ENCODE measurements at places on chromosomes 1 and 21.

GRCh38 chr1:40479156-40479555 is 2.1 kb downstream of the ZFP69 start:
- no peak for DNase-seq

GRCh38 chr1:207919523-207920170 is 8.7 kb upstream of the CD34 start:
- no peak for DNase-seq

GRCh38 chr1:117499071-117499470 is 106.8 kb upstream of the TENT5C start:
- no peak for DNase-seq

DNA sequence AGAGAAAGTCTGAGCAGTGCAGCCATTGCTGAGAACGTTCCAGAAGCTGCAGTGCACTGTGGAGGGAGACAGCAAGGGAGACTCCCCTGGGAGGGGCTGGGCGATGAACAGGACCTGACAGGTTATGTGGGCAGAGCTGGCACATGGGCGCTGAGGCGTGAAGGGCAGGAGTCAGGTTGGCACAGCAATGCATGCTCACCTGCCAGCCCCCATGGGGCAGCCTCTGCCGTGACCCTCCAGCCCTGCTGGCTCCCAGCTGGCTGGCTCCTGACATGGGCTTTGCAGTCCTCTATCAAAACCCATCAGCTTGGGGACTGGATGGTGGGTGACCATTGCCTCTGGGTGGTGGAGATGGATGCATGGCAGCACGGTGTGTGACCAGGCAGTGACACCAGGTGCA is 300.3 kb downstream of the CAMTA1 start:
- DNase-seq: no peak

DNA sequence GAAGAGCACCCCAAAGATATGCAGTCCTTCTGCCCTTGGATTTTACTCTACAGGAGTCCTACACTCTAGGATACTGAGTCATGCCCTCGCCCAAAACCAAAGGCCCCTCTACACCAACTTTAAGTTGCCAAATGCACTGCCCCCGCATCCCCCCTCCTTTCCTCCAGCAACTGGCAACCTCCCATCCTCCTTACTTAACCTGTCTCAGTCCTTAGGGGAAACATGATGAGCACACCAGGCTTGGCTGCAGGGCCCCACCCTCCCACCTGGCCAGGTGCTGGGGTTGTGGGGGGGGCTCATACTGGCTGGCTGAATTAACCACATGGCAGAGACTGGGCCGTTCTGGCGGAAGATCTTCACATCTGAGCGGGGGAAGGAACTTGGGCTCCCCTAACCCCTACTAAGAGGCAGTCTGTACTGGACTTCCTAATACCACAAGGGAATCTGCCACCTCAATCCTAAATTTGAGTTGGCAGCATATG is 1.2 kb downstream of the HDGF start:
- DNase-seq: peak; percentile 29

DNA sequence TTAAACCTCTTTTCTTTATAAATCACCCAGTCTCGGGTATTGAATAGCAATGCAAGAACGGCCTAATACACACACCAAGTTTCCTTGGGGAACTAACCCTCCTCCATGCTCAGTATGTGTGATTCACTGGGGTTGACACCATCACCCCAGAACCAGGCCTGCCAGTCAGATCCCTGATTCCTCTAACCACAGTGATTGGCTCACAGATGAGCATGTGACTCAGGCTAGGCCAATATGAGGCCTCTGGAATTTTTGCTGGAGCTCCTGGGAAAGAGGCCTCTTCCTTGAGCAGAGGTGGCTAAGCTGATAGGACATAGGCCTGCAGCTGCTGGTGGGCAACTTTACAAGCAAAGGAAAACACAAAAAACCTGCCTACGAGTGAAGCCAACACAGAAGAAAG is 74.7 kb upstream of the ZBTB40 start:
- DNase-seq: no peak

- no peak for DNase-seq
Measured at GRCh38 chr1:34709547-34709946, 45.3 kb upstream of the GJB5 start.

DNA sequence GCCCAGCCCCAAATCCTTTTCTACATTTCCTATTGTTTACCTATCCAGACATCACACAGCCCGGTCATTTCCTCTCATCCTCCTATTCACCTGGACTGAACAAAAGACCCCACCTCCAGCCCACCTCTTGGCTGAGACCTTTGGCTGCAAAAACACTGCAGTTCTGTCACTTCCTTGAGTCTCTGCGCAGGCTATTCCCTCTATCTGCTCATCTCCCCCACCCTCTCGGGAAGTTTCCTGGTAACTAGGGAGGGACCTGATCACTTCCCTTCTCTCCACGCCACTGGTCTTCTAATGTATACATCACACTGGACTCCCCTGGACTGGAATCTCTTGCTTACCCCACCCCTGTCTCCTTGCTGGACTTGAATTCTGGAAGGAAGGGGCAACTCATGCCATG is 5.3 kb downstream of the HTR1D start:
- no peak for DNase-seq

- no peak for DNase-seq
Measured at GRCh38 chr1:218527737-218528136, 182.6 kb downstream of the TGFB2 start.

DNA sequence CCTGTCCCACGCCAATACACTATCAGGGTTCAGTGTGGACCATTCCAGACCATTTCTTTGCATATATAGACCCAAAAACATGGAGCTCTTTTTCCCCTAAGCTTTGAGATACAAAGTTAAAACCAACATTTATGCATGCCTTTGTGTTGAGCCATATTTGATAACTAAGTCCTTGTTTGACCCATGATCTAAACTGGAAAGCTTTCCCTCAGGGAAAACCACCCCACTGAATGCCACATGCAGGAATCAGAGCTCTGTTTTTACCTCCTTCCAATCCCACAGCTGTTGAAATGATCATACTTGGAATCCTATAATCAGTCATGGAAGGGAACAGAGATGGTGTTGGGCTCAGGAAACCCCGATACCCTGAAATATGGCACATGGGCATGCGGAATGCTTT is 14.8 kb upstream of the SLC45A1 start:
- DNase-seq: no peak

GRCh38 chr1:203267912-203268311 is 37.4 kb upstream of the BTG2 start:
- DNase-seq: no peak

GRCh38 chr21:37463083-37463801 is 96.7 kb downstream of the DYRK1A start:
- no peak for DNase-seq

- DNase-seq: no peak
Measured at GRCh38 chr1:157139052-157139715, 989 bp upstream of the ETV3 start.

GRCh38 chr1:168736520-168736919 is 7.5 kb upstream of the DPT start:
- no peak for DNase-seq

DNA sequence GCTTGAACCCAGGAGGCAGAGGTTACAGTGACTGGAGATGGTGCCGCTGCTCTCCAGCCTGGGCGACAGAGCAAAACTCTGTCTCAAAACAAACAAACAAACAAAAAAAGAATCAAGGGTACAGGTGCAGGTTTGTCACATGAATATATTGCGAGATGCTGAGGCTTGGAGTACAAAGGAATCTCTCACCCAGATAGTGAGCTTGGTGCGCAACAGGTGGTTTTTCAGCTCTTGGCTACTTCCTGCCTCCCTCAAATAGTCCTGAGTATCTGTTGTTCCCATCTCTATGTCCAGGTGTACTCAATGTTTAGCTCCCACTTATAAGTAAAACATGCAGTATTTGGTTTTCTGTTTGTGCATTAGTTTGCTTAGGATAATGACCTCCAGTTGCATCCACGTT is 173.9 kb upstream of the CACYBP start:
- no peak for DNase-seq

DNA sequence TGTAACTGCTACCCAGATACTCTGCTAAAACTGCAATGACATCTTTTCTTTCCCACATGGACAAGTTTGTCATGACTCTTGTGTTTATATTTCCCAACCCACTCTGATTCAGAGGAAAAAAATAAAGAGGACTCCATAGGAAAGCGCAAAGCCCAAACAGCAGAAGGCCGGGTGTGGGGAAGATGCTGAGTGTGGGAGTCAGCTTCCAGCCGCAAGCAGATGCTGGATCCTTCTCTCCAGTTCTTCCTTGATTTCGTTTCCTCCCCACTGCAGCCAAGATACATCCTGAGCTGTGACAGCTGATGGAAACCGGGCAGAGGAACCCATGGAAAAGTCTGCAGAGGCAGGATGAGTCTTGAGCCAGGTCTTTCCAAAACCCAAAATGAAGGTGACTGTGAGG is 498.2 kb downstream of the PLPP3 start:
- no peak for DNase-seq

GRCh38 chr1:84969489-84970250 is 27.2 kb downstream of the MCOLN2 start:
- DNase-seq: no peak

DNA sequence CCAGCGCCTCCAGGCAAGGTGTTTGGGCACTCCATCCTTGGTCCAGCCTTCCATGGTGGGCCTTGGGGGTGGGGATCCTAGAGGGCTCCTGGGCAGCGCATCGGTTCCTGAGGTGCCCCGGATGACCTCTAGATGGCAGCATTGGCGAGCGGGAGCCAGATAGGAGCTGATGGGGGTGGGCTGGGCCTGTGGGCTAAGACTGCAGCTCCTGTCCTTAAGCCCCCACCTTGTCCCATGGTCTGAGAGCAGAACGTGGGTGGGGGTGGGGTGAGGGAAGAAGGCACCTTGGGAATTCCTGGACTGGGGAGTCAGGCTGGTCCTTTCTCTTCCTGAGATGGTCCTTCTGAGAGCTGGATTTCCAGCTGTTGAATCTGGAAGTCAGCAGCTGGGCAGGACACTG is 93.4 kb upstream of the CSF3R start:
- peak; percentile 30 for DNase-seq

GRCh38 chr1:101706366-101706765 is 290.4 kb downstream of the OLFM3 start:
- no peak for DNase-seq

GRCh38 chr1:169049258-169049938 is 57.1 kb upstream of the ATP1B1 start:
- no peak for DNase-seq

GRCh38 chr1:8540971-8541370 is 223.1 kb downstream of the SLC45A1 start:
- no peak for DNase-seq

- peak; percentile 87 for DNase-seq
Measured at GRCh38 chr1:226653311-226653921, 85.7 kb downstream of the ITPKB start.

DNA sequence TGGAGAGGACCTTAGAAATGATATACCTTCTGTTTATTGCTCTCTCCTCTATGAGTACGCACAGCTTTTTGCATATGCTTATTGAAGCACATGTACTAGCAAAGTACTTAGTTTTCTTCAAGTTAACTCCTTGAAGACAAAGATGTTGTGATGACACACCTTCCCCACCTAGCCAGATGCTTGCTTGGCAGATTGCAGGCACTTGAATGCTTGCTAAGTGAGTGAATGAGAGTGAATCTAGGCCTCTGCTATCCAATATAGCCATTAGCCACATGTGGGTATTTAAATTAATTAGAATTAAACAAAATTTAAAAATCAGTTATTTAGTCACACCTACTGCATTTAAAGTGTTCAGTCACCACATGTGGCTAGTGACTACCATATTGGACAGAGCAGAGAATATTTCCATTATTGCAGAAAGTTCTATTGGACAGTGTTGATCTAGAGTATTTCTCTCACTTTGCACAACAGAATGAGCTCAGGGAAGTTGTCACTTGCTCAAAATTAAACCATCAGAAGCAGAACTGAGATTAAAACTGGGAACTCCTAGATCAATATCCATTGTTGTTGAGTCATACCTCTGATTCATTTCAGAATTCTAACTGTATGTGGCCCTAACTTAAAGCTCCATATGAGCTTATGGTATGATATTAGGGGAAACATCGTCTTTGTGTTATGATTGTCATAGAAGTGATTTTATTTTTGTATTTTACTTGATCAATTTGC is 8.6 kb upstream of the EEIG2 start:
- DNase-seq: no peak
